CD4-positive, alpha-beta T cell treated with Interleukin-6 at 100 ng/mL for 8 hours (primary cell): ENCODE measurements at places on chromosomes 7 and 10.
A peak's percentile ranks its signal among the peaks of the same experiment; 100 is the strongest.

- DNase-seq = no peak
Measured at GRCh38 chr7:158416283-158416933, 171.2 kb downstream of the PTPRN2 start.

DNA sequence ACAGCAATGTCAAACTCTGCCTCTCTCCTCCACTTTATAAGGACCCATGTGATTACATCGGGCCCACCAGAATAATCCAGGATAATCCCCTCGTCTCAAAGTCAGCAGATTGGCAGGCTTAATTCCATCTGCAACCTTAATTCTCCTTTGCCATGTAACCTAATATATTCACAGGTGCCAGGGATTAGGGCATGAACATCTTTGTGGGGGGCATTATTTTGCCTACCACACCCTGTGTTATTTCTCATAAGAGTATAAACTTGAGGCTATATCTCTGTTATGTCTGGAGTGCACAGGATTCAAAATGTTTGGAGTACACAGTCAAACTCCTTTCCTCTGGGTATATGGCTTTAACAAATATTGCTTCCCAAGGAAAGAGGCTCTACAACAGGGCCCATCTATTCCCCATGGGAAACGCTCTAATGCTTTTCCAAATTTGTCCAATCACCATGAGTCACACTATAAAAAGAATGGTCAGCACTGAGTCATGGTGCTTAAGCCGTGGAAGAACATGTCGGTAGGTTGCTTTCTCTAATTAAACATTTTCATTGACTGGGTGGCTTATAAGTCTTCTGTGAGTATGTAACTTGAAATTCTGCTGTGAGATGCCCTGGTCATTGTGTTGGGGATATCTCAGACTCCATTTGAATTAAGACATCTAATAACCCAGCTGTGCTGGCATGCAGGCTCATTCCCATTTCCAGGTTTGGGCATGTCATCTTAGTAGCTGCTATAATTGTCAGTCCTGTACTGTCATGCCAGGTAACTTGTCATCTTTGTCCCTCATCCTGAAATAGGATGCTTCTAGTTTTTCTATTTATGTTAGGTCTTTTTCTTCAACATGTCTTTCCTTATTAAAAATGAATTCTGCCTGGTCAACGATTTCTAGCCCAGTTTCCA lies 11.5 kb upstream of the AKR1B10 start:
- DNase-seq = no peak

DNA sequence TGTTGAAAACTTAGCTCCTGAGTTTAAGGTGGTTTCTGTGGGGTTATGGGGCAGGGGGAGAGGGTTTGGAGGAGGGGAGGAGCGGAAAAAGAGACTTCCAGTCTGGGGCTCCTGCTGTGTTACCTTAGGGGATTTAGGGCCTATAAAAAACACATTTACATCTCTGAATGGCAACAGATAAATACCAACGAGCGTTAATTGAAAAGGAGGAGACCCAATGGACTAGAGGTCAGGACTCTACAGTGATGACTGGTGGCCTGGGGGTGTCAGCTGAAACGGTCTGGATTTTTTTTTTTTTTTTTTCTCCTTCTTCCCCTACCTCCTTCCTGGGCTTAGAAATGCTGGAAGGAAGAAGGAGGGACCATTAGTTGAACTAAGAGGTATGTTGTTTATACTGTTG lies 47.4 kb downstream of the AUTS2 start:
- DNase-seq = no peak

DNA sequence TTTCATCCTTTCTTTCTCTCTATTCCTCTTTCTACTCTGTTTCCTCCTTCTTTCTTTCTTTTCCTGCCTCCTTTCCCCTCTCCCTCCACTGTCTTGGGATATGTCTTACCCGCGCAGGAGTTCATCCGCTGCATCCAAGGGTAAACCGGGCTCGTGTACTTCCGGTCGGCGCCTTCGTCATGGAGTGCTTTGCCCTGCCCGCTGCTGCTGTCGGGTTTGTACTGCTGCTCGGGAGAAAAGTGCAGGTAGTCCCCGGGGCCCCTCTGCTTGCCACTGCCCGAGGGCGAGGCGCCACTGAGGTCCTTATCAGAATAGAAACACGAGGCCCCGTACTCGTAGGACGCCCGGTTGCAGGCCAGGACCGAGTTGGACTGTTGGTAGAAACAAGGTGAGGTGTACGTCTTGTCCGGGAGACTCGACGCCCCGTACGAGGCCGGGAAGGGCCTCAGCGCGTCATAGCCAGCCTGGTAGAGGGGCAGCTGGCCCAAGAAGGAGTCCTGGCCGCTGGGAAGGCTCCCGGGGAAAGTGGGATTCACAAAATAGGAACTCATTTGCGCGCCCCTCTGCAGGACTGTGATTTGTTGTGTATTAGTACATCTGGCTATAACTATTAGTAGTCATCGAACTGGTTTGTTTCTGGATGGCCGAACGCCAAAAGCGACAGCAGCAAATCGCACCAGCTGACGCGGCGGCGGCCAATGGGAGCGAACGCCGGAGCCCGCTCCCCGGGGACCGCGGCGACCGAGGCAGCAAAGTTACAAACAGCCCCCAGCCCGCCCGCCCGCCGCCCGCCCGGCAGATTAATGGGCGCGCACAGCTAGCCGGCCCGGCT lies at the start of gene HOXA6:
Gene HOXA6 (minus strand): TSS at position 576 of the 832 bp plus-strand sequence. CDS start 25 bp downstream, at position 551.
- no peak for DNase-seq

- no peak for DNase-seq
Measured at GRCh38 chr10:52486840-52487611, 172.9 kb downstream of the DKK1 start.

GRCh38 chr7:27730112-27730511 lies 9.8 kb upstream of the TAX1BP1 start:
- DNase-seq = no peak

DNA sequence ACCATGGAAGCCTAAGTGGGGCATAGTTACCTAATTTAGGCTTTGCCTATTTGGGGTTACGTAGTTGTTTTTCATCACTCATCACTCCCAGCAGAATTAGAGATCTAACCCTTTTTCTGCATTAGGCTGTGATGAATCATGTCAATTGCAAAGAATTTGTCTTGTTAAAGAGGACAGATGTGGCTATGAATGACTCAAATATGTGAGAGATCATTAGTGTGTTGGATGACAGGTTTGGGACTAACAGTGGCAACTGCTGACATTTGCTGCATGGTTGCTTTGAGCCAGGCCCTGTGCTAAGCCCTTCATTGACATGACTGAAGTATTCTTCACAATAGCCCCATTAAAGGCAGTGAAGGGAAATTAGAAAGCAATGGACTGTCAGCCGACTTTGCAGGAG lies 83.4 kb upstream of the BMPER start:
- no peak for DNase-seq

GRCh38 chr7:41035794-41036193 lies 667.1 kb downstream of the INHBA start:
- DNase-seq = no peak

DNA sequence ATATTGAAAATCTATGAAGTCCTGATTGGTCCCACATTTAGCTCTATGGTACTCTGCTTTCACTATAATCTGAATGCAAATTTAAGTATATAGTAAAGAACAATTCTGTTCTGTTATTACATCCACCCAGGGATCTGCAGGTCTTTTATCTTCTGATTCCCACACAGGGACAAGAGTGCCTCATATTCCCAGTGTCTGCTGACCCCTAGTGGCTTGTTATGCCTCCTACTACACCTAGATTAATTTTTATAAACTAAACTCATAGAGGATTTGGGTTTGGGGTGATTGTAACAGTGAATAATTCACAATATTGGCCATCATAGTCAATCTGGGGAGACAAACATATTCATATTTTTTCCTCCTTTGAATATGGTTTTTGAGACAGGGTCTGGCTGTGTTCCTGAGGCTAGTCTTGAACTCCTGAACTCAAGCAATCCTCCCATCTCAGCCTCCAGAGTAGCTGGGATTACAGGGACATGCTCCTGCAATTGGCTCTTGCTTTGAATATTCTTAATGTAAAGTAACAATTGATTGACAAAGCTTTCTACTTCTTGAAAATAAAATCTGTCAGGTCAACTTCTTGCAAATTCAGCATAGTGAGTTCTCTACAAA lies 282.1 kb downstream of the KCND2 start:
- DNase-seq = no peak

GRCh38 chr10:80154978-80155695 lies 22.6 kb downstream of the PLAC9 start:
- no peak for DNase-seq

DNA sequence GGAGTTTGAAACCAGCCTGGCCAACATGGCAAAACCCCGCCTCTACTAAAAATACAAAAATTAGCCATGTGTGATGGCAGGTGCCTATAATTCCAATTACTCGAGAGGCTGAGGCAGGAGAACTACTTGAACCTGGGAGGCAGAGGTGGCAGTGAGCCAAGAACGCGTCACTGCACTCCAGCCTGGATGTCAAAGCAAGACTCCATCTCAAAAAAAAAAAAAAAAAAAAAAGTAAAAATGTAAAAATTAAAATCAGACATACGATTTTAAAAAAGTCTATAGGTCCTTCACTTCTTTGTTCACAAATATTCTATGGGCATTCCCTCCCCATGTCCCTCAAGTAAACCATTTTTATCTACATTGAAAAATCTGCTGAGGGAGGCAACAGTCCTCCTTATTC lies 34.9 kb upstream of the TLL2 start:
- no peak for DNase-seq

- DNase-seq = no peak
Measured at GRCh38 chr10:19954601-19955000, 138.4 kb downstream of the PLXDC2 start.

- peak; percentile 15 for DNase-seq
Measured at GRCh38 chr10:110425684-110426293, 71.9 kb upstream of the DUSP5 start.

DNA sequence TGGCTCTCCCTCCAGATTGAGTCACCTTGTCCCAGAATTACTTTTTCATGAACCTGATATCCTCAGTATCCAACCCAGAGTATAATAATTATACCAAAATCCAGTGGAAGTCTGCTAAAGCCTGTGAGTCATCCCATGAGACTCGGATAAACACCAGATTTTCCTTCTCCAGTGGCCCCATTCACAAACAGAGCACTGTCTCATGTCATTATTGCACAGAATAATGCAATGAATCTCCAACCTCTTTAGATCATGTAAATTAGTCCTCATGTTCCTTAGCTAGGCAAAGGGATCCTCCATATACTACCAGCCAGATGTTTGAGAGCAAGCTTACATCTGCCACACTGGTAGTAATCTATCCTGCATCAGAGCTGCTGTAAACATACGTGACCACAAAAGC lies 89.0 kb downstream of the AMPH start:
- no peak for DNase-seq

- DNase-seq = no peak
Measured at GRCh38 chr10:111023060-111023459, 53.8 kb upstream of the ADRA2A start.

GRCh38 chr10:34080485-34081346 lies 734.4 kb downstream of the PARD3 start:
- no peak for DNase-seq

DNA sequence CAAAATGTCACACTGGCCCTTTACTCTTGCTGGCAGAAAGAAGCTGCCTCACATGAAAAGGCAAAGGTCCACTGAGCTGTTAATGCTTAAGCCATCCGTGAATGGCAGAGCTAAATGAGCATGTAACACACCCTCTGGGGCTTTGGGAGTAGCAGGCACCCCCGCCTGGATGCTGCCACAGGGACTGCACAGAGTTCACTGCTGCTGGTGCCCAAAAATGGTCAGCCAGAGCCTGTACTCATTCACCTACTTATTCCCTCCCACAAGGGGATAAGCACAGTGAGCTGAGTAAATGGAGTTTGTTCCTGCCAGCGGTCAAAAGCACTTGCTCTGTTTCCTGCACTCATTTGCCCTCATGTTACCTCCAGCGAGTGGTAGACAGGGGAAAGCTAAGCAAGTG lies 374.0 kb upstream of the STEAP1 start:
- DNase-seq = no peak

GRCh38 chr7:53656881-53657280 lies 621.4 kb downstream of the POM121L12 start:
- no peak for DNase-seq

DNA sequence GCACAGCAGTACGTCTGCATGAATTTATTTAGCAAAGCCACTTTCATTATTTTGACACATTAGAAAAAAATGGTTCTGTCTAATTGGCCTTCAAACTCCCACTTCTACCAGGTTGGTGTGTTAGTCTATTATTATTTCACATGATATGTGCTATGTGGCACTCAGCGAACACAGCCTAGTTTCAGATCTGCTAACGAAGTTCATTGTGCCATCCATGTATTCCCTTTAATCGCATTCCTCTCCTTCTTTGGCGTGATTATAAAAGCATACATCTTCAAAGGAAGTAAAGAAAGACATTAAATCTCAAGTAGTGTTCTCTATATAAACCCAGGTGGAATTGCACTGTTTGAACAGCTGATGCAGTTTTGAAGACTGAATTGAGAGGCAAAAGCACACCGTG lies 96.4 kb upstream of the CACNA2D1 start:
- DNase-seq = no peak

GRCh38 chr7:45590679-45591057 lies 16.5 kb downstream of the ADCY1 start:
- DNase-seq = no peak

DNA sequence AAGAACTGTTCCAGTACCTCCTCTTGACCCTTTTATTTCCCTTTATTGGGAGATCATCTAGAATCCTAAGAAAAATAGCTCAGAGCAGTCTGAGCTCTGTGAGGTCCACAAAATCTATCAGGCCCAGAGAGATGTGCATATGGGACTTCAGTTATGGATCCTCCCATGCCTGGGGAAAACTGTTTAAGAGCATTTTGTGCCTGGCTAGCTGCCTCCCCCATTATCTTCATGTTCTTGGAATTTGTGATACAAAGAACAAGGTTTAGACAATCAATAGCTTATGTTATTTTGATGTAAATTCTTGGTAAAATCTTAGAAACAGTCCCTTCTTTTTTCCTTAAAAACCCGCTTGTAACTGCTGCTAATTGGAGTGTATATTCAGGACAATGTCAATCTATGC lies 75.2 kb downstream of the USP6NL start:
- DNase-seq = no peak

- DNase-seq = no peak
Measured at GRCh38 chr7:105876964-105877601, 684 bp upstream of the ATXN7L1 start.

DNA sequence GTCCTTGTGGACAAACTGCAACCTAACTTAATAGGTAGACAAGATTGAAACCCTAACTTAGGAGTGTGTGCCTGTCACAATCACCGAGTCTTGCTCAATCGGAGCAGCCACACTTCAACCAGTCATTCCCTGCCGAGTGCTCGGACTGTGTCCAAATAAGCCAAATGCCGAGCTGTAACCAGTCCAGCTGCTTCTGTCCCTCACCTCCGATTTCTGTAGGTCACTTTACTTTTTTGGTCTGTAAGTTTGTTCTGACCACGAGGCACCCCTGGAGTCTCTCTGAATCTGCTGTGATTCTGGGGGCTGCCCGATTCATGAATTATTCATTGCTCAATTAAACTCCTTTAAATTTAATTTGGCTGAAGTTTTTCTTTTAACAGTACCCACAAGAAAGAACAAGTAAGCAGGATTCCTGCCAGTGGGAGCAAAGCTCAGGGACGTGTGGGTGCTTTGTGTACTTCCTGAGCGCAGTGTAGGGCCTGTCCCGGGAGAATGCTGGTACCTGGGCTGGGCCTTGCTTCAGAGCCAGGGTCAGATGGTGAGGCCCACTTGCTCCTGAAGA lies 140.1 kb downstream of the ACTR3B start:
- no peak for DNase-seq
